ENCODE measurements at places on chromosomes 4 and X. TPM values are rescaled to one million over a fixed set of nuclear protein-coding genes. Genes with fewer than 3 reads are reported as not detected.

MEPE gene
- total RNA-seq = not detected

ZNF275 gene
- 14.4 TPM for total RNA-seq

TLL1 gene
- 48.0 TPM for total RNA-seq

COX7B2 gene
- total RNA-seq = not detected

XAGE1A gene
- total RNA-seq = not detected

SULT1B1 gene
- total RNA-seq = not detected

SMIM10 gene
- 0.51 TPM for total RNA-seq

HSFX2 gene
- 2.0 TPM for total RNA-seq

ETNPPL gene
- total RNA-seq = not detected

SLC9A7 gene
- total RNA-seq = 11.4 TPM

ASB5 gene
- not detected for total RNA-seq

NUP62CL gene
- 9.3 TPM for total RNA-seq

C4orf36 gene
- total RNA-seq = 0.72 TPM

GABRB1 gene
- total RNA-seq = not detected

AVPR2 gene
- 0.77 TPM for total RNA-seq

TBC1D25 gene
- total RNA-seq = 12.5 TPM

MAGEB1 gene
- not detected for total RNA-seq

ZCCHC12 gene
- 0.44 TPM for total RNA-seq

RHOXF1 gene
- total RNA-seq = not detected

PNCK gene
- total RNA-seq = 0.41 TPM
